ENCODE measurements at places on chromosomes 12 and 14.

DNA sequence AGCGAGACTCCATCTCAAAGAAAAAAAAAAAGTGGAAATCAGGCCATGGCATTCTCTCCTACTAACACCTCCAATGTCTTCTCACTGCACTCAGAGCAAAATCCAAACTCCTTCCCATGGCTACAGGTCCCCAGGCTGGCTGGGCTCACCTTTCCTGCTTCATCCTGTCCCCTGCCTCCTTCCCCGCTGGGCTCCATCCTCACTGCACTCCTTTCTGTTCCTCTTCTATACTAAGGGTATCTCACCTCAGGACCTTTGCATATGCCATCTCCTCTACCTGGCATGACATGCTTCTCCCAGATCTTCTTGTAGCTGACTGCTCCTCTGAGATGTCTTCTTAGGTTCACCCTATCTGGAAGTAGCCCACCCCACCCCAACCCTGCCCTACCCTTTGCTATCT lies 111.1 kb downstream of the DPF3 start:
- DNase-seq: no peak

DNA sequence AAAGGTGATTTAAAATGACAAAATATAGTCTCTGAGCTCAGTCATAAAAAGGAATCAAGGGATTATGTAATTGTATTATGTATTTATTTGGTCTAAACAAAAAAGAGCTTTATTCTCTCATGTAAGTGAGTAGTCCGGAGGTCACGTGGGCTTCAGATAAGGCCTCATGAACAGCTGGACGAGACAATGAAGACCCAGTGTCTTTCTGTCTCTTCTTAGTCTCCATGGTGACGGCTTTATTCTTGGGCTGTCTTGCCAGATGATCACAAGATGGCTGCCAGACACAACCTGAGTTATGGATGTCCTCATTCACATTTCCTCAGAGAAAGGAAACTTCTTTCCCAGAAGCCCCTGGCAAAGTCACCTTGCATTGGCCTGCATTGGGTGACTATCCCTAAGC lies 98.6 kb downstream of the ARF6 start:
- DNase-seq: no peak

GRCh38 chr12:121365416-121366062 lies 13.3 kb upstream of the ANAPC5 start:
- no peak for DNase-seq

GRCh38 chr14:101622251-101623076 lies 61.2 kb downstream of the DIO3 start:
- DNase-seq: no peak

- DNase-seq: no peak
Measured at GRCh38 chr14:96511146-96511545, 9.0 kb downstream of the PAPOLA start.

DNA sequence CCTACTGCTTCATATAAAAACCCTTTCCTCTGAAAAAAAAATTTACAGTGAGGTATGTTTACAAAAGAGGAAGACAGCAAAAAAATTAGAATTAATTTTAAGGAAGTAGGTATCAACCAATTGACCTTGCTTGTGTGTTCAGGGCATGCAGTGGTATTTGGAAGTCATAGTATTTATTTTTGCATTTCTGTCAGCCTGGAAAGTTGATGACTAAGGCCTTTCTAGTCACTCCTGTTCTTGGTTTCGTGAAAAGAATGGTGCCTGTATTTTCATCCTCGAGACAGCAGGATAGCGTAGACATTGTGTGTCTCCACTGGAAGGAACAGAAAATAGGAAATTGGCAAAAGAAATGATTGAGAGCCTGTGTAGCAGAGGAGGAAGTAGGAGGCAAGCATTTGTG lies 24.5 kb downstream of the SLC16A7 start:
- DNase-seq: no peak

- DNase-seq: no peak
Measured at GRCh38 chr14:52879958-52880357, 70.9 kb downstream of the FERMT2 start.

- DNase-seq: no peak
Measured at GRCh38 chr14:79809849-79810612, 401.3 kb downstream of the DIO2 start.

GRCh38 chr12:116455540-116456329 lies 103.4 kb upstream of the MAP1LC3B2 start:
- peak; percentile 81 for DNase-seq

DNA sequence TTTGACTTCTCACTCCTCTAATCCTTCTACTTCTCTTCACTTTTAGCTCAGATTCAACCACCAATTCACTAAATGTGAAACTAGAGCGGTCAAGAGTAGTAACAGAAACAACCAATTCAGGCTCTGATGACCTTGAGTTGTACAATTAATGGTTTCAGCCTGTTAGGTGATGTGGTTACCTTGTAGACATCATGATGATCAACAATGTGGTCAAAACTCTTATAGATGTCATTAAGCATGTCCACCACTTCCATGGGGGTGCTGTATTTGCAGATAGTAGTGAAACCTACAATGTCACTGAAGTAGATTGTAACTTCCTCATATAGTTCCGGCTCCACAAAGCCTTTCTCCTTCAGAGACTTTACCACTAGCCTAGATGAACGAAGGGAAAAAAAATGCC lies 54.1 kb upstream of the PLBD1 start:
- no peak for DNase-seq

DNA sequence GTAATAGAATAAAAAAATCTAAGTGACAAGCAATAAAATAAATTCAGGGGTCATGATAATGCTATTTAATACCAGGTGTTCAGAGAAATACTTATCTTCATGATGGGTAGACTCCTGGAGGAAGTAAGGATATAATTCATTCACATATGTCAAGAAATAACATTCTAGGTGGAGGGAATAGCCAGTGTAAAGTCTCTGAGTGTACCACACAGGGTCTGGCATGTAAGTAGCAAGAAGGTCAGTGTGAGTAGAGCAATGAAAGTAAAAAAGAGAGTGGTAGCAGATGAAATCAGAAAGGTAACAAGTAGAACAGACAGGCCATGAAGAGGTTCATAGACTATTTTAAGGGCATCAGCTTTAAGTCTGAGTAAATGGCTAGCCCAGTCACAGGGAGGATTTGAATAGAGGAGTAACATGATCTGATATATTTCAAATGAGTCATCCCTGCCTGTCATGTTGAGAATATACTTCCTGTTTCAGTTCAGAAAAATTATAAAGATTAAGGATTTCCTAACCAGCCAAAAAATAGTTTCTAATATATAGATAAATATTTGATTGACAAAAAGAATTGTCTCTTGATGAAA lies 519.9 kb downstream of the C12orf50 start:
- DNase-seq: no peak

GRCh38 chr14:44896275-44897040 lies 65.3 kb downstream of the KLHL28 start:
- no peak for DNase-seq

DNA sequence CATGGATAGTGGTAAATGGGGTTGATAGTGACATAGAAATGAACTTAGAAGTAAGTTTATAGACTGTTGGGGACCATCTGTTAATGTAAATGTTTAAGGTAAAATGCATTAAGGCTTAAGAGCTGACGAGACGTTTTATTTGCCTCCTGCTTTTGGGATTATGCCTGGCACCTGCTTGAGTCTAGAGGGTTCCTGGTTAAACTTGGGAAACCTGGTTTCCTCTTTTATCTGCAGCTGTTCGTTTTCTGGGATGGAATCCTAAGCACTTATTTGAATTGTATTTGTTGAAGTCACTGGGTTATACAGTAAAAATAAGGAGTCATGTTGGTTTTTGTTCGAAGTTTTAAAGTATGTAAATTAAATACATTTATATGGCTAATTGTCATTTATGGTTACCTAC lies 914.7 kb downstream of the NRXN3 start:
- no peak for DNase-seq

- no peak for DNase-seq
Measured at GRCh38 chr12:71157601-71158233, at the start of gene TSPAN8. Gene TSPAN8, minus strand, starts transcription at chr12:71157999. Its CDS starts 321 bp downstream, at chr12:71157678.

DNA sequence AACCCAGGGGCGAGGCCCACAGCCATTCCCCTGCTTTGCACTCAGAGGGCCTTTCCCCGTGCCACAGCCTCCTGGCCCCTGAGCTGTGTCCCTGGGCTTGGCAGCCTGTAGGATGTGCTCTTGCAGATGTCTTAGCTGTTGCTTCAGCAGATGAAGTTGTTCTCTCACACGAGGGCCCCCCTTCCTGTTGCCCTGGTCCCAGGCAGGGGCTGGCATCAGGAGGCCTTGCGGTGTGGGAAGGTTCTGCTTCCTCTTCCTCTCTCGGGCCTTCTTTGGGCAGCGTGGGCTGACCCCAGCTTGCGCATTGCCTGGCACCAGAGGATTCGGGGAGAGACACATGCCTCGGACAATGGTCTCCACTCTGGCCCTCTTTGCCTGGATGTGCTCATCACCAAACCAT lies 12.7 kb downstream of the PROX2 start:
- DNase-seq: no peak

- peak; percentile 41 for DNase-seq
Measured at GRCh38 chr14:49303946-49304516, 282.1 kb downstream of the RPS29 start.

DNA sequence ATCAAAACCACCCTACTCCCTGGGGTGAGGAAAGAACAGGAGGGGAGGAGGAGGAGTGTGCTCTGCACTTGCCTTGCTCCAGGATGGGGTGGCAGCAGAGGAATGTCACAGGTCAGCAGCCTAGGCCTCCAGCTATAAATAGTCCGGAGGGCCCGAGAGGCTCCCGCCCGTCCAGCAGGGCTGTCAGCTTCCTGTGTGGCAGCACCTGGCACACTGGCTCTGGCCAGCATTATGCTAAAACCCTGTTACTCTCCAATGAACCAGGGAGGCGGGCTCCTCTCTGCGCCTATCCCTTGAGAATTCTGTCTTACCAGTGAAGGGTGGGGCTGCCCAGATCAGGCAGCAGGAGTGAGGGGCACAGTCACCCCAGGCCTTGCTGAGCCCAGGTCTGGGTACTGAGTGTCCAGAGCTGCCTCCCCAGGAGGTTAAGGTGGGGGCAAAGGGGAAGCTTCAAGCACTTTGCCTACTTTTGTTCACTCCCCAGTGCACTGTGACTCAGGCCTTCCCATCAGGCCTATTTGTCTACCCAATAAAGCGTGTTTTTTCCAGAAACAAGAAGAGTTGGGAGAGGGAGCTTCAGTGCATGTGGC lies 1.2 kb upstream of the COX14 start:
- peak; percentile 84 for DNase-seq

DNA sequence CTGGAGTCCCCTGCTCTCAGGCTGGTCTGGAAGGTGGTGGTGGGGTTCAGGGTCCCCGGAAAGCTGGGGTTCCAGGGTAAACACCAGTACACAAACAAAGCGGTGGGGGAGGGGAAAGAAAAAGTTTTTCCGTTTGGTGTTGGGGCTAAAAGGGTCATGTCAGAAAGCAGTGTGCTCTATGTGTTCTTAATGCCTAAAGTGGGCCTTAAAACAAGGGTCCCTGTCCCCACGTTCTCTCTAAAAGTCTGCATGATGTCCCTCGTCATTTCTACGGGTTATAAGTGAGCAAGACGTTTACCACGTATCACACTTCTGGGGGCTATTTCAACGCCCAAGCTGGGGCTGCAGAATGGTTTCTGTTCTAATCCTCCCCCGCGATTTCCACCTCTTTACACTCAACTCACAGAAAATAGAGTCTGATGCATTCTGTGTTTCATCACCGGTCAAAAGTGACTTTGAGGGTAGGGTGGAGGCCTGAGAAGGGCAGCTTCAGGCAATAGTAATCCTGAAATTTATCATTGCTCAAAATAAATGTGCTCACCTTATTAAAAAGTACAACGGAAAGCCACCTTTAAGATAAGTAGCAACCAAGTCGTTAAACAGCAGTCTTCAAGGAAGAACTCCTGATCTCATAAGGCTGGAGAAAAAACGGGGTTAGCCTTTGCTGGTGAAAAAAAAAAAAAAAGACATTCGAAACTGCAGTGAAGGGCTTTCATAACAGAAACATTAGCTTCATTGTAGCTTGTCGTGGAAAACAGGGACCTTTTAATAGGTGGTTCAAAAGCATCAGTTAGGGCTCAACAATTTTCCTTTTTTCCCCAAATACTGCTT lies 63.9 kb upstream of the PTGR2 start:
- no peak for DNase-seq

DNA sequence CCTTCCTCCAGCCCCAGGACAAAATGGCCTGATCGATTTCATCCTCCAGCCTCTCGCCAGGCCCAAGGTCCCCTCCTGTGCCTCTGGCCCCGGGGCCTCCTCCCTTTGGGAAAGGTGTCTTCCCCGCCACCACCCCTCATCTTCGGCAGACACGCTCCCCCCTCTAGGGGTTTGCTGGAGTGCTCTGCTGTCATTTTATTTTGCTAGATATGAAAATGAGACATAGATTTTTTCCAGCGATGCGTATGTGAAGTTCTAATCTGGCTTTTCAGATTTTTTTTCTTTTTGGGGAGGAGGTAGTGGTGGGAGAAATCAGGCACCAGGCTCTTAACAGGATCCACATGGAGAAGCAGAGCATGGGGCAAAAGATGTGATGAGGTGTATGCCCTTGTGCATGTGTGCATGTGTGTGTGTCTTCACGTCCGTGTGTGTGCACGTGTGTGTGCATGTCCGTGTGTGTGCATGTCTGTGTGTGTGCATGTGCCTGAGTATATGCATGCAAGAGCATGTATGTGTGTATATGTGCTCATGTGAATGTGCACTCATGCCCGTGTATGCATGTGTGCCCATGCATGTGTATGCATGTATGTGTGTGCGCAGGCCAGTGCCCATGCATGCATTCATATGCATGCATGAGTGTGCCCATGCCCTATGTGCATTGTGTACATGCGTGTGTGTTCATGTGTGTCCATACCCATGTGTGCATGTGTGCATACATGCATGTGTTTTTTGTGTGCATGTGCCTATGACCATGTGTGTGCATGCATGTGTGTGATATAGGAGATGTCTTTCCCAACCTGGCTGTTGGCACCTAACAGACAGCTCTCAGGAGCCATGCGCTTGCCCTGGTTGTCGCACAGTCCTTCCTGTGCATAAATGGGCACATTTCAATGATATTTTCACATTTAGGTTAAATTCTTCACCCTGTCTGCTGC lies 203.0 kb downstream of the RBM19 start:
- no peak for DNase-seq

DNA sequence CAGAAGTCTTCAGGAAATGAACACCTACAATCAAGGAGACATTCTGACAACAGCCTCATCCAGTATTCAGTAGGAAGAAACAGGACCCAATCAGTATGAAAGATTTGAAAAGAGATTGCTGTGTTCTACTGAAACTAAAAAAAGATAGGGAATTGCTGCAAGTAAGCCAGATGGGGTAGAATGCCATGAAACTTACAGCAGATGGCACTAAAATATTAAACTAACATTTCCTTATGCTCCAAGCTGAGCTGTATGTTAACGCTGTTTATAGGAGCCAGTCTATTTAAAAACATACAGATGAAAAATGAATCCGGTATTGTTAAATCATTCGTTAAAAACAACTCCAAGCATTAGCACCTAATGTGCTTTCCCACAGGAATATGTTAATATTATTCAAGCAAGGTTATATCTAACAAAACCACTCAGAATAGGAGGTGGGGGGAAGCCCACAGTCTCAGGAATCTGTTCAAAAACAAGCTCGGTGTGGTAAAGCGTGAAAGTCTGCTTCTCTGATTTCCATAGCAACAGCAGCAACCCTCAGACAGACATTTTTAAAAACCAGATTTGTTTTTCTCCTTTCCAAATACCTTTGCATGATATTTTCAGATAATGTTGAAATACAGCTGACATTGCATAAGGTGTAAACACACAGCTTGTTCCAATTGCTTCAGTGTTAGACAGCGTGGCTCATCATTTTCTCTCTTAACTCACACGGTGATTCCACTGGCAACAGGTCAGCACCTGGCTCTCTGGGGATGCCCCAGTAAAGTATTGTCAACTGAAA lies 131.4 kb upstream of the CCDC175 start:
- no peak for DNase-seq
